Left ventricle myocardium superior (tissue), 1 donor: ENCODE measurements at places on chromosomes 6 and 20.

DNA sequence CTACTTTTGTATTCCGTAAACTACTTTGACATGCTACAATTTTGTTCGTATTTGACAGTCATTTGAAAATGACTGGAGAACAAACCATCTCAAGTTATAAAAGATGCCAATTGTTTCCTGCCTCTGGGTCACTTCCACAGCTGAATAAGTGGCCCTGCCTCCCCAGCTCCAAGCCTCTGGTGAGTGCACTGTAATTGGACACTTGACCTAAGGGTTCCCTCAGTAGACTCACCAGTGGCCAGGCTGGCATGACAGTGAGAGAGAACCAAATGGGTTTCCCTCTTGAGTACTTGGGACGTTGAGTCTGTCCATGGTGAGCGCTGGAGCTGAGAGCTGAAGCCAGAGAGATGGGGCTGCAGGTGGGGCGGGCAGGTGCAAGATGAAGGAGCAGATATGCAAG lies 57.1 kb downstream of the SLC35D3 start:
- DNase-seq, result no peak

GRCh38 chr6:149209871-149210775 lies 107.4 kb upstream of the TAB2 start:
- no peak for DNase-seq

DNA sequence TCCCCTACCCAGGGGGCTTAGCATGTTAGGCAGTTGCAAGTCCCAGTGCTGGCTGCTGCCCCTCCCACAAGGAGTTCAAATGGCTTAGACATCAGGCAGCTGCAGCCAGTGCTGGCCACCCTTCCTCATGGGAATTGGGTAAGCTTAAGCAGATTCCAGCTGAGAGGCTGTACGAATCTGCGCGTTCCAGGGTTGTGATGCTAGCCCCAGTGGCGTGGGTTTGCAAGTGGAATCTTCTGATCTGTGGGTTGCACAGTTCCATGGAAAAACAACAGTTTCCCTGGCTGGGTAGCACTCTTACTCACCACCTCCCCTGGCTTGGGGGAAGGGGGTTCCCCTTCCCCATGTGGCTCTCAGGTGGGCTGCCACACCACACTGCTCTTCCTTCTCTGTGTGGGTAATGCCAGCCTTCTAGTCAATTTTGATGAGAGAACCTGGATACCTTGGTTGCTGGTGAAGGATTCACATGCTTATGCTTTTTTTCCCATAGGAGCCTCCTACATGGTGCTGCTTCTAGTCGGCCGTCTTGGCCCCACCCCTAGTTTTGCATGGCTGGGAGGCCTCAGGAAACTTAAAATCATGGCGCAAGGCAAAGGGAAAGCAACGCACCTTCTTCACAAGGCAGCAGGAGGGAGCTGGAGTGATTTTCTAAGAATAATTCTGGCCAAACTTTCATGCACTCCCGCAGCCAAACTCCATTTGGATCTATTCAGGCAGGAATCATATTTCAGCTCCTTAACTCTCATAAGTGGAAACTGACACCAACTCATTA lies 13.0 kb downstream of the DYNLT2 start:
- no peak for DNase-seq

GRCh38 chr20:5548902-5549599 lies 201.2 kb upstream of the SHLD1 start:
- no peak for DNase-seq

- peak; percentile 57 for DNase-seq
Observed at GRCh38 chr6:137873273-137873762, 6.3 kb downstream of the TNFAIP3 start.
